ENCODE measurements at places on chromosomes 2 and 18. TPM values are rescaled to one million over a fixed set of nuclear protein-coding genes. Genes with fewer than 3 reads are reported as not detected.

- no peak for DNase-seq
These were observed 739.1 kb upstream of the ZEB2 start for GRCh38 chr2:145258903-145259579.

- DNase-seq = no peak
These were observed 20.8 kb upstream of the MAL start for GRCh38 chr2:95004711-95005110.

DNA sequence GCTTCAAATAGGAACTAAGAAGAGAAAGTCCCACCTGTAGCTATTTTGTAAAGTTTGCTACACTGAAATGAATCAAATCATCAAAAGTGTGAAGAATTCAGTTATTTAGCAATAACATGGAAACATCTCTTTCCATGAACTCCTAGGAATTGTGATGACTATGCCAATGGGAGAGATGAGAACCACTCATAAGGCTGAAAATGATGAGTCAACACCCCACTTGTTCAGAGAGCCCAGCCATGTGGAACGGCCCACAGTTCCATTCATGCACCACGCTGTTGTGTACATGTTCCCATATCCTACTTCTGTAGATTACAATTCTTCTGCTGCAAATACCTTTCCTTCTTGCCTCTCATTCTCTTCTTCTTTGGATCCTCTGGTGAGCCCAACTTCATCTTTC lies 645.5 kb upstream of the ID2 start:
- DNase-seq = no peak

The CLEC4F gene
- total RNA-seq = 0.34 TPM

Measured in dermis blood vessel endothelial cell (primary cell).